GM20000 (cell line): ENCODE measurements at places on chromosomes 2 and 18.

DNA sequence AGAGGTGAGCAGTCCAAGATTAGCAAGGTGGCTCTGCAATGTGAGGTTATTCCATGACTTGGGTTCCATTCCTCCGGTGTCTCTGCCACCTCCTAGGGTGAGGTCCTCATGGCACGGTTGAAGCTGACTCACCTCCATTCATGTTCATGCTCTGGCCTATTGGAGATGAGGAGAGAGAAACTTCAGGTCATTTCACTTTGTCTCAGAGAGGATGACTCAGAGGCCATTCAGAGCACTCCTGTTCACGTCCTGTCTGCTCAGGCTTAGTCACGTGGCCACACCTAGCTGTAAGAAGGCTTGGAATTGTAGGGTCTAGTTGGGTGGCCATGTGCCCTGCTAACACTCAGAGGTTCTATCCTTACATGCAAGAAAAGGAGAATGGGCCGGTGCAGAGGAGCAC, 67.5 kb upstream of the MBOAT2 start:
- no peak for DNase-seq

- DNase-seq, result peak; percentile 72
These were observed 1.3 kb downstream of the SDC1 start for GRCh38 chr2:20223407-20224163.

GRCh38 chr2:59963157-59963556, 590.3 kb downstream of the BCL11A start:
- no peak for DNase-seq

DNA sequence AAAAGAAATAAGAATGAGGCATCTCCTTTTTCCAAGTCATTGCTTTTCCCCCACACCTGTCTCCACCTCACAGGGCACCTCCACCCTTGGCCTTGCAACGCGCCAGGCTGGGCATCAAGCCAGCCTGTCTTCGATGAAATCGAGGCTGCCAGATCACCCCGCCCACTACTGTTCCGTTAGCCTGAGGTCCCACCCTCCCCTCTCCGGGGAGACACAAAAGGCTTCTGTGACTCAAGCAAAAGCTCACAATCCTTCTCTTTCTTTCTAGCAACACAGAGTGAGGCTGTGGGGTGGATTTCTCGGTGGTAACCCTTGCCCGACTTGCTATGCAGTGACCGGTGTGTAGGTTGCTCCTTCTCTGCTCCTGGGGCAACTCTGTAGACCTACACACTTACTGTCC, 9.9 kb downstream of the TNP1 start:
- no peak for DNase-seq

DNA sequence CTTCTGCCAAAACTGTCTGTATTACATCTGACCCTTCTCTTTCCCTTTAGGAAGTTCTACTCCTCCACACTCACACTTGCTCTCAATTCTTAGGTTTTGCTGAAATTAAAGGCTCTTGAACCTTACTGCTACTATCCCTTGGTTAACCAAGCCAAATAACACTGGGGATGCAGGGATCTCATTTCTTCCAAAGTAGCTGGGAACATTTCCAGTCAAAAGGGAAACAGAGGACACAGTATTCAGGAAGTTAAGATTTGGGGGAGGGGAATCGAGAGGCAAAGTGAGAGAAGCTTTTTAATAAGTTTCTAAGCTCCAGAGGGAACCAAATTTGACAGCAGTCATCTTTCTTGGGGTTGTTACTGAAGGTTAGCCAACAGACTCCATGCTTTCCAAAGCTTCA, 6.2 kb downstream of the SEPTIN2 start:
- no peak for DNase-seq

DNA sequence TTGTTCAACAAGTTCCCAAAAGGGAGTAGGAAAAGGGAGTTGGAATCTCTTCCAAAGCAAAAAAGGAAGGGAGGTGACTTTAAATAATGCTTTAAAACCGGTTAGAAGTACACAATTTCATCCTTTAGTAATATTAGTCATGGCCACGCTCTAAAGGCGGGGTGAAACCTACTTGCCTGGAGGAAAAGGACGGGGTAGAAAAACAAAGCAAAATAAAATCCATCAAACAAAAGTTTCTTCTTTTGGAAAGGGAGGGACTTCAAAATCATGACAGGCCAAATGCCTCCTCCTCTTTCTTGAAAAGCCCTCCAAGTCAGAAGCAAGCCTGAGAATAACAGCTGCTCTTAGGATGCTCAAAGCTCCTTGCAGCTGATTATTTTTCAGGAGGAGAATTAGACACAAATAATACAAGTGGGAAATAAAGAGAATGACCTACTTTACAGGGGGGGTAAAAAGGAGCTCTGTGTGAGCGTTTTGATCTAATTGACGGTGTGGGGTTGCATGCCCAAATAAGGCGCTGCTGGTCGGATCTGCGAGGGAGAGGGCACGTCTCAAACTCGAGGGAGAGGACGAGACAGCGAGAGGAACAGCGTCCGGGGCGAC, 1.8 kb upstream of the NPAS2 start:
- DNase-seq, result no peak

DNA sequence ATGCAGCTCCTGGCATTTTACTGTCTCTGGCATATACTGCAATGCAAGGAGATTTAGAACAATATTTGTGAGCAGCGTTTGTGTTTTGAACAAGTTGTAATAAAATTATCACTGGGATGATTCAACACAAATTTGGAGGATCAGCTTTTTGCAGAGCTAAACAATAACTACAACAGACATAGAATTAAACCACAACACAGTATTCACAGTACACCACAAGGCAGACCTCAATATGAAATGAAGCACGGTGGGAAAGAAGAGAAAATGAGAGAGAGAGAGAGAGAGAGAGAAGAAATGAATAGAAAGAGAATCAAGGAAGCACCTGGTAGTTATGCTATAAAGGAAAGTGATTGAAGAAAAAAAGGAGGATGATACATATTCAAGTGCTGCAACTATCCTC, 39.4 kb downstream of the HOXD1 start:
- DNase-seq, result no peak

GRCh38 chr2:140417504-140417903, 1637.3 kb upstream of the NXPH2 start:
- no peak for DNase-seq

GRCh38 chr2:137348301-137348700, 583.0 kb downstream of the THSD7B start:
- DNase-seq, result no peak

DNA sequence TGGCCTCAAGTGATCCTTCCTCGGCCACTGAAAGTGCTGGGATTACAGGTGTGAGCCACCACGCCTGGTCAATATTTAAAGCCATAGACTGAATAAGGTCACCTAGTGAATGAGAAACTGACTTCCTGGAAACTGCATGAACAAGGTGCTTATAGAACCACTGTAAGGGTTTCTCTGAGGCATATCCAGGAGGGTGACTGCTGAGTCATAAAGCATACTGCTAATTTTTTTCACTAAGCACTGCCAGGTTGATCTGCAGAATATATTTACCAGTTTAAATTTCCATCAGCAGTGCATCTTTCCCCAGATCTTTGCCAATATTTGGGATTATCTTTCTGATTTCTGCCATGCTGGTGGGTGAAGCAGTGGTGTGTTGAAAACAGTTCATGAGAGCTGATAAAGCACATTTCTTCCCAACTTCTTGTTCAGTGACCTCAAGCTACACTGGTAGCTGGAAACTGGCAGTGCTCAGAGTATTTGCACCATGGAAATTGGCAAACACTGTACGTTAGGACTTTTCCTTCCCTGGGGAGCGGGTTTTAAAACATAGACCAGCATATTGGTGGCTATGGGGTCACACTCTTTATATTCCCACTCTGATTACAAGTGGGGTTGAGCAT, 4.2 kb upstream of the CLIP4 start:
- peak; percentile 54 for DNase-seq

- no peak for DNase-seq
These were observed 188.6 kb downstream of the SH3RF3 start for GRCh38 chr2:109317471-109318095.

GRCh38 chr2:211457325-211457724, 900.9 kb downstream of the CPS1 start:
- no peak for DNase-seq

- peak; percentile 51 for DNase-seq
These were observed 95.9 kb downstream of the NCOA1 start for GRCh38 chr2:24586955-24587354.

- DNase-seq, result no peak
These were observed 144.7 kb downstream of the GREB1L start for GRCh38 chr18:21386523-21387240.

- DNase-seq, result no peak
These were observed 14.6 kb downstream of the AP1S3 start for GRCh38 chr2:223822818-223823217.

GRCh38 chr2:201680743-201681142, 17.7 kb downstream of the MPP4 start:
- DNase-seq, result peak; percentile 22
